Stimulated activated CD4-positive, alpha-beta T cell treated with anti-CD3 and anti-CD28 coated beads, Interleukin-4, amount 100 ng/mL, for 24 hours (primary cell): ENCODE measurements at places on chromosomes 13 and 19.

DNA sequence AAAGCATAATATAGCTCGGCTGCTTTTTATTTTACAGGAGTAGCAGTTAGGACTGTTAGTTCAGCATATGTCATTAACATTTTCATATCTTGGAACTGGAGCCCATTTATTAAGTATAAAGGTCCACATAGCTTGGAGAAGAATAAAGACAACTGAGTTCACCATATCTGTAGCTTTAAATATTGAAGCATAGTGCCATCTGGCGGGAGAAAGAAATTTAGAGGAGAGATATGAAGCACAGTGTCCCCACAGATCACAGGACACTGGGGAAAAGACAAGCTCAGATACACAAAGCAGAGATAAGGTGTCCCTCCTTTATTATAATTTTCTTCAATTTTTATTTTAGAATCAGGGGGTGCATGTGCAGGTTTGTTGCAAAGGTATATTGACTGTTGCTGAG lies 104.7 kb upstream of the FREM2 start:
- DNase-seq, result no peak

DNA sequence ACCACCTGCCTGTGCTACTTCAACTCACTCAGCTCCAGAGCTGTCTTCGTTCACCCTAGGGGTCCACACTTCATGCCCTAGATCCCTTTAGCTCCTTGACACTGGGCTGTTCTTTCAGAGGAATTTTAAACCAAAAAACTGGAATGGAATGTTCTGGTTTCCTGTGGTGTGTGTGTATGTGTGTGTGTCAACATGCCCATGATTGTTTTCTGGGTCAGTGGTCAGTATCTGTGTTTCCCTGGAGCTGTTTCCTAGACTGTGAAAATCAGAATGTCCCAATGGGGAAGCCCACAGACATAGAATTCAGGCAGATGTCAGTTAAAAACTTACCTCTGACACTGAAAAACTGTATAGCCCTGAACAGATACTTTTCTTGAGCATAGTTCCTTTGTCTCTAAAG lies 1.3 kb downstream of the PMIS2 start:
- no peak for DNase-seq

GRCh38 chr13:51241720-51242119 lies 19.5 kb downstream of the FAM124A start:
- DNase-seq, result no peak

- DNase-seq, result no peak
Observed at GRCh38 chr19:53597023-53597422, 34.8 kb upstream of the DPRX start.

DNA sequence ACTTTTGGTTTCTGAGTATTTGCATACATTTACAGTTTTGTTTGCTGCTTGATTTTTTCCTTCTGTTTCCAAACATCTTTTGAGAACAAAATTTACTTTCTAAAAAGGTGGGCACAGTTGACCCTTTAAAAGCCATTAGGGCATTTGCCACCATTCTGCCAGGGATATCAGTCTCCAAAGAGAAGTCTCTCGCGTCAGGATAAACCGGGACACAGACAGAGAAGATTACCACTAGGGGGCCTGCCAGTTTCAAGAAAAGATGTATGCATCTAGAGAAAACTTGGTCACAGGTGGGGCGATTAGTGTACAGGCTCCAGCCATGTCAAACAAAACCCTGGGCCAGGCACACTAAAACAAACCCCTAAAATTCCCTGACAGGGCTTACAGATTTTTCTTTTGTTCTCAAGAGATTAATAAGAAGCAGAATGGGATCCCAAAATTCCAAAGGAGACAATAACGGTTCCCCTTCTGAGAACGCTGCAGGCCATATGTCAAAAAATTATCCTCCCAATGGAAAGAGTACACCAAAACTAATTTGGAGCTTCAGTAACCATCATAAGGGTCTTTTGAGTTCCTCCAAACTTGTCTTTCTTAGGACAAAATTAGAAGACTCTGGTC lies 10.7 kb upstream of the PABPC3 start:
- no peak for DNase-seq

- DNase-seq, result no peak
Observed at GRCh38 chr13:28485097-28485496, 9.8 kb downstream of the FLT1 start.

DNA sequence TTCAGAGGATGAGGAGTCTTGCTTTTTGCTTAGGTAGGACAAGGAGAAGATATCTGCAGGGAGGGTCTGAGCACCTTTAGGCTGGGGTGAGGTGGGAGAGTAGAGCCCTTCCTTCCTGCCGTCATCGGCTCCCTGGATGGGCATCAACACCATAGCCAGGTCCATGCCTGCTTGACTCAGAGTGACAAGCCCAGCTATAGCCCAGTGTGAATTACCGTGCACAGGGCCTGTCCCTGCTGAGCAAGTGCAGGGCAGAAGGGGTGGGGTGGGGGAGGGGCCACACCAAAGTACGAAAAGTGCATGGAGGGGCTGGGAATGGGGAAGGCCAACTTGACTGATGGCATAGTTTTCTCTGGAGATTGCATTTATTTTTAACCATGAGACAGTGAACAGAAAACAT lies 30.3 kb upstream of the RNF113B start:
- DNase-seq, result no peak

DNA sequence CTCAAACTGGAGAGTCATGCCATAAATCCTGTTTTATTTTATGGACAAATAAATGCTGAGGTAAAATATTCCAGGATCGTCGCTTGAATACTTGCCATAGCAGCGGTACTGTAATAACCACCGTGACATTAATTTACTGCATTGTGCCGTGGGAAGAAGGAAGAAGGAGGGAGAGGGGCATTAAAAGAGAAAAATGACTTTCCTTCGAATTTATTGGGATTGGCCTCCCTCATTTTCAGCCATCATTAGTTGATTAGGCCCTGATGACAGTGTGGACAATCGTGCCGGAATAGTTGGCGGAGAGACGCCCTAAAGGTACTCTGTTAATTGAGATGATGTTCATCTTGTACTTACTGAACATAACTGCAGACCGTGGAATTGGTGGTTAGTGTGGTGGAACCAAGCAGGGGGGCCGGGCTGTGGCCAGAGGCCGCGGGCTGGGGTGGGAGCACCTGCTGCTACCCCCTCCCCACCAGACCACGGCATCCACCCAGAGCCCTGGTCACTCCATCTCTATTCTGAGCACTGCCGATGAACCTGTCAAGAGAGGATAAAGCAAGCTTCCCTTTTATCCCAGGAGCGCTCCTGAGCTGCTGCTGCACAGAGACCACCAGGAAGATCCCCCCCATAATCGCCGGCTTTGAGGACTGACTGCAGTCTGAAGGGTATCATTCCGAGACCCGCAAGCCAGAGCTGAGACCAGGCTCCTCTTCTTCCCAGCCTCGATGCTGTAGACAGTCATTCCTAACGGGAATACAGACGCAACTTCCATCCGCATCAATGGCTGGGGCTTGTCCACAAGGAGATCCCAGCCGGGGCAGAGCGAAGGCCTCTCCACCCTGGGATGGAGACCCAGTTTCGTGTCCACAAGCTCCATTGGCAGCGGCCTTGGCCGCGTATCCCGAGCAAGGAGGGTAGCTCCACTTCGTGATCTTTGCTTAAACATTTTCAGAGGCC lies 168.3 kb upstream of the TSHZ3 start:
- no peak for DNase-seq

GRCh38 chr19:875265-875879 lies 15.9 kb downstream of the CFD start:
- no peak for DNase-seq

DNA sequence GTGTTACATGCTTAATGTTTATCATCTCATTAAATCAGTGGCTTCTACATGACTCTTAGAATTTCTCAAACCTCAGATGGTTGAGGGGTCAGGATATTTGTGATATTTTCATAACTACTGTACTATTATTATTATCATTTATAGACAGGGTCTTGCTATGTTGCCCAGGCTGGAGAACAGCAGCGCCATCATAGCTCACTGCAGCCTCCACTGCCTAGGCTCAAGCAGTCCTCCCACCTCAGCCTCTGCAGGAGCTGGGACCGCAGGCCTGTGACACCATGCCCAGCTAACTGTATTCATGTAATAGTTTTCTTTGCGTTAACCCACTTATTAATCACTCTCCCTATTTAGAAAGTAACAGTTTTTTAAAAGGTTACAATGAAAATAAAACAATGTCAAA lies 9.5 kb downstream of the IER2 start:
- DNase-seq, result no peak

DNA sequence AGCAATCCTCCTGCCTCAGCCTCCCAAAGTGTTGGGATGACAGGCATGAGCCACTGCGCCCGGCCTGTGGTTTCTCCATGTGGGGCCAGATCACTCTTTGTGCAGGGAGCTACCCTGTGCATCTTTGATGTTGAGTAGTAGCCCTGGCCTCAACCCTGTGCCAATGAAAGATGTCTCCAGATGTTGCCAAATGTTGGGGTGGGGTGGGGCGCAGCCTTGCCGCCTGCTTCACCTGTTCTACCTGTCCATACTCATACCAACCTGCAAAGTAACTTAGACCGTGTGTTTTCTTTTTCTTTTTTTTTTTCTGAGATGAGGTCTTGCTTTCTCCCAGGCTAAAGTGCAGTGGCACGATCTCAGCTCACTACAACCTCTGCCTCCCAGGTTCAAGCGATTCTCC lies 20.9 kb downstream of the IER2 start:
- DNase-seq, result no peak

DNA sequence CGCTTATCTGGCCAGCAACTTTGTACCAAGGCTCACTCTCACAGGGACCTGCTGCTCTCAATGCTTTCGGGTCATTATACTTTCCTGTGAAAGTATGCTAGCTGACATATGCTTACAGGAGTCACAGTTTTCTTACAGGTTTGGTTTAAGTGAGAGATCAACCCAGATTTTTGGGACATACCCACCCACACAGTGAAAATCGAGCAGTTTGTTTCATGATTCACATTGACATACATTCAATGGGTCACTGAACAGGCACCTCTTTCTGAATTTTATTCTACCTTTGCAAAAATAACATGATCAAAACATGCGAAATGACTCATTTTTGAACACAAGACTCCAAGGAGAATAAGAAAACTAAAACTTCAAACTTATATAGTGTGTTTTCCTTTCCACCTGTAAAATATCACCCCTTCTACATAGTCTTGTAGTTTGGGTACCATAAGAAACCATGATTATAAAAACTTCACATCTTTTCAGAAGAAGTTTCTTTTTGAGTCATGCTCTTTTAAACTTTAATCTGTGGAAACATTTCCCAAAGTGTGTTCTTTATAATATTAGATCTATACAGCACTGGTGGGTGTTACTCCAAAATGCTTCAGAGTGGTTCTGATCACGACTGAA lies 44.3 kb upstream of the TEX29 start:
- no peak for DNase-seq
